ENCODE measurements at places on chromosomes 5 and 9.

DNA sequence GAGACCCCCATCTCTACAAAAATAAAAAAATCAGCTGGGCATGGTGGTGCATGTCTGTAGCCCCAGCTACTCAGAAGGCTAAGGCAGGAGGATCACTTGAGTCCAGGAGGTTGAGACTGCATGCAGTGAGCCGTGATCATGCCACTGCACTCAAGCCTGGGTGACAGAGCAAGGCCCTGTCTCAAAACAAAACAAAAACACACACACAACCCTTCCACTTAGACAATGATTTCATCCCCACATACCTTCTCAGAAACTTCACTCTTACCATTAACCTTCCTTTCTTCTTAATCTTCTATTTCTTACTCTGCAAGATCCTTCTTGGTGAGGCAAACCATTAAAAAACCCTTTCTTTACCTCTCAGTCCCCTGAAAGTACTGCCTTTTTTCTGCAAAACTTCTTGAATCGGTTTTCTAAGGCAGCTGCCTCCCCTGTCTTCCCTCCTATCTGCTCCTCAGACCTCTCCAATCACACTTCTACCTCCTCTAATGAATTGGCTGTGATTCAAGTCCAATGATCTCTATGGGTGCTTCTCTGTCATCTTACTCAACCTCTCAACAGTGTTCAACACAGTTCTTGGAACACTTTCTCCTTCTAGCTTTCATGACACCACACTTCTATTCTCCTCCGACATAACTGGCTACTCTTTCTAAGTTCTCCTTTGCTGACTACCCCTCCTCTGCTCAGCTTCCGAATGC is 47.3 kb downstream of the PFDN1 start:
- DNase-seq, result no peak

DNA sequence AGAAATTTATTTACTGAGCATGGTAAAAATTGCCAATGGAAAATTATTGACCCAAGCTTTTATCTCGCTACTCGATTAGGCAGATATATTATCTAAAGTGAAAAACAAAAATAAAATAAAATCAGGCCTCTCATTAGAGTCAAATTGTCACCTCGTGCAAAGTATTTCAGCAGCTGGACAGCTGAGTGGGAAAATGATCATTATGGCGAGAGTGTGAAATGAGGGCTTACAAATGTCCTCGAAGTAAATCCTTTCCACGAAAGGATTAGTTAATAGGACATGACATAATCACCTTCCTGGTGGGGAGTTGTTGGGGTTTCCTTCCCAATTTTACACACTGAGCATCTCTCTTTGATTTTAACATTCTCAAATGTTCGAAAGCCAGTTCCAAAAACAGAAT is 5.4 kb upstream of the DPYSL3 start:
- DNase-seq, result no peak

- no peak for DNase-seq
Measured at GRCh38 chr9:87748881-87749280, 23.0 kb downstream of the CTSL start.

- DNase-seq, result peak; percentile 85
Measured at GRCh38 chr9:77764894-77765780, 117.0 kb upstream of the GNA14 start.

- DNase-seq, result no peak
Measured at GRCh38 chr5:76700571-76700970, 15.4 kb upstream of the F2R start.

DNA sequence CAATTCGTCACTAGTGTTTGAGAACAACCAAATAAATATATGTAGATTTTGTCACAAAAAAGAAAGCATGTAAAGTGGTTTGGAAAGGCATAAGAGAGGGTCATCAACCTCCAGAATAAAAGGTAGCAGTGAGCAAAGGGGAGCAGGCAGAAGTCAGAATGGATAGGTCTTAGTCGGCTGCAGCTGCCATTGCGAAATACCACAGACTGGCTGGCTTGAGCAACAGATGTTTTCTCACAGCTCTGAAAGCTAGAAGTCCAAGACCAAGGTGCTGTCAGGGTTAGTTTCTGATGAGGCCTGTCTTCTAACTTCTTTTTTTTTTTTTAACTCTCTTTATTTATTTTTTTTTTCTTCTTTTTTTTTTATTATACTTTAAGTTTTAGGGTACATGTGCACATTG is 208.1 kb upstream of the PIK3R1 start:
- peak; percentile 90 for DNase-seq

- no peak for DNase-seq
Measured at GRCh38 chr5:152855441-152855840, 450.4 kb upstream of the NMUR2 start.

- no peak for DNase-seq
Measured at GRCh38 chr5:171609806-171610452, 175.7 kb upstream of the SMIM23 start.

- DNase-seq, result peak; percentile 48
Measured at GRCh38 chr5:82359272-82359671, 81.1 kb upstream of the RPS23 start.

- DNase-seq, result no peak
Measured at GRCh38 chr9:22383718-22384117, 62.9 kb upstream of the DMRTA1 start.

- DNase-seq, result no peak
Measured at GRCh38 chr5:40402007-40402364, 277.7 kb upstream of the PTGER4 start.

DNA sequence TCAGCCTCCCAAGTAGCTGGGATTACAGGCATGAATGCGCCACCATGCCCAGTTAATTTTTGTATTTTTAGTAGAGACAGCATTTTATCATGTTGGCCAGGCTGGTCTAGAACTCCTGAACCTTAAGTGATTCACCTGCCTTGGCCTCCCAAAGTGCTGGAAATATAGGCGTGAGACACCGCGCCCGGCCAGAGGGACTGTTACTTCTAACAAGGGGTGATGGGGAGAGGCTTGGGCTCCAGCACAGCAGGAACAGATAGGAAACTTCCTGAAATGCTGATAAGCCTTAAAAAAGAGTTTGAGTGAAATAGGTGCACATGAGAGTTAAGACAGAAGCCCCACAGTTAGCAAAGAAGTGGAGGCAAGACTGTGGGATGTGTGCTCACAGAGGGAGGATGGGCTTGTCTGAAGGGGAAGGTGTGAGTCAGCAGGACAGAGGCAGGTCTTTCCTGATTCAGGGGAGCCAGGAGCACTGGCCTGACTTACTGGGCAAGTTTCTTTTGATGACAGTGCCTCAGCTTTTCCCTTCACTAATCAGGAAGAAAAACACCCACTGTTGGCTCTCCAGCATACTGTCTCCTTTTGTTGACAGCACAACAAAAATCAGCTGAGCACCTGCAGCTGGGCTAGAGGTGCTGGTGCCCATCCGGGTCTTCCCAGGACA is 68.4 kb downstream of the RAD23B start:
- no peak for DNase-seq

DNA sequence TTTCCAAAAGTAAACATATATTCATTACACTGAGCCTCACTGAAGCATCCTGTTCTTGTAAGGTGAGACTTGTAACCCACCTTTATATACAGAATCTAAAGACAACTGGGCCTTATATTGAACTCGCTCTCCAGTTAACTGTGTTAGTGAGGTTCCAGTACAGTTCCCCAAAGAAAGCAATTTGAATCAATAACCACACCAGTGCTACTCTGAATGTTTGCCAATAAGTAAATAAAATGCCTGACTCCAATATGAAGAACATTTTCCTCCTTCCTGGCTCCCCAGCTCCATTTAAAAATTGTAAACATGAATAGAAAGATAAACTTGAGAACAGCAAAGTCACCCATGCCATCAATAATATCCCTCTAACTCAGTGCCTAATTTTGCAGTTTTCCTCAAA is 50.1 kb downstream of the FBXW11 start:
- DNase-seq, result no peak

DNA sequence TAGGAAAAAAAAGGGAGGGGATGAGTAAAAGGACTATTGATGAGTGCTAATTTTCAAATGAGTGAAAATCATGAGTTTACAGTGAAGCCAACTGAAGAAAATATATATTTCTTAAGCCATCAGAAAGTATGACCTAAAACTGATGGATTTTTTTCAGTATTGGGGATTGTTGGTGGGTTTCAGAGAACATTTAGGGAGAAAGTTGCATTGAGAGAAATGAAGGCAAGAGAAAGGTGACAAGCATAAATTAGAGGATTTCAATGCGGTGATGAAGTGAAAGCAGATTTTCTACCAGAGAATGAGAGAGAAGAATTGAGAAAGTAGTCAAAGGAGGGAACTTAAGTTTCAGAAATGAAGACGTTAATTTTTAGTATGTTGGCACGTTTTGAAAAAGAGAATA is 8.5 kb upstream of the SNX24 start:
- no peak for DNase-seq

- no peak for DNase-seq
Measured at GRCh38 chr9:7690014-7690413, 109.6 kb downstream of the DMAC1 start.

- no peak for DNase-seq
Measured at GRCh38 chr5:169964246-169964645, 16.0 kb downstream of the INSYN2B start.

DNA sequence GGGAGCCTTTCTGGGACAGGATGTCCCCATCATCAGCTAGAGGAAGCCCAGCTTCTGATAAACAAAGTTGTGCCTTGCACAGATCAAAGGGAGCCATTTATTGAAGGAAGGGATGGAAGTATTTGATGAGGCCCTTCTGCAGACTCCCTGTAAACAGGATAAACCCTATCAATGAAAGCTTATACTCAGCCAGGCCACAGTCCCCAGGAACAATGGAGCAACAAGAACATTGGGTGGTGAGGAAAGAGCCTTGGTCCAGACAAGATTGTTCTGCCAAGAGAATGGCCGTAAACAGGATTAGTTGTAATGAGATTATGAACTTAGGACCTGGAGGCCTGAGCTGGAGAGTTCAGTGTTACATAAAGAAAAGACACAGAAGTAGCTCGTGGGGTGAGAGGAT is 40.5 kb upstream of the LIFR start:
- no peak for DNase-seq

GRCh38 chr5:31412324-31412723 is 119.6 kb downstream of the DROSHA start:
- peak; percentile 27 for DNase-seq

DNA sequence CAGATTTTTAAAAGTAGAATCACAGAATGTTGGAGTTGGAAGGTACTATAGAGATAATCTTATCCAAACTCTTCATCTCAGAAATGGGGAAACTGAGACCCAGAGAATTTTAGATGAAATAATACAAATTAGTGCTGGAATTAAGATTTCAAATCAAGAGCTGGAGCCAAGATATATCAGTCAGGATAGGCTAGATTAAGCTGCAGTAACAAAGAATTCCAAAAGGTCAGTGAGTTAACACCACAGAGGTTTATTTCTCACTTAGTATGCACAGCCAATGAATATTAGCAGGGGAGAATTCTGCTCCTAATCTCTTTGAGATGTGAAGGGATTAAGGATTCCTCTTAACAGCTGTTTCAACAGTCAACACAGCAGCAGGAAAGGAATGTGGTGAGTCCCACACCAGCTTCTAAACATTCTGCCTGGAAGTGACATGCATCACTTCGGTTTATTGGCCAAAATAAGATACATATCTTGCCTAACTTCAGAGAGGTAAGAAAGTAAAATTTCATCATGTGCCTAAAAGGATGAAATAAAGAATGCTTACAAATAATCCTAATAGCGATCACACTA is 136.8 kb downstream of the FRMD3 start:
- no peak for DNase-seq

DNA sequence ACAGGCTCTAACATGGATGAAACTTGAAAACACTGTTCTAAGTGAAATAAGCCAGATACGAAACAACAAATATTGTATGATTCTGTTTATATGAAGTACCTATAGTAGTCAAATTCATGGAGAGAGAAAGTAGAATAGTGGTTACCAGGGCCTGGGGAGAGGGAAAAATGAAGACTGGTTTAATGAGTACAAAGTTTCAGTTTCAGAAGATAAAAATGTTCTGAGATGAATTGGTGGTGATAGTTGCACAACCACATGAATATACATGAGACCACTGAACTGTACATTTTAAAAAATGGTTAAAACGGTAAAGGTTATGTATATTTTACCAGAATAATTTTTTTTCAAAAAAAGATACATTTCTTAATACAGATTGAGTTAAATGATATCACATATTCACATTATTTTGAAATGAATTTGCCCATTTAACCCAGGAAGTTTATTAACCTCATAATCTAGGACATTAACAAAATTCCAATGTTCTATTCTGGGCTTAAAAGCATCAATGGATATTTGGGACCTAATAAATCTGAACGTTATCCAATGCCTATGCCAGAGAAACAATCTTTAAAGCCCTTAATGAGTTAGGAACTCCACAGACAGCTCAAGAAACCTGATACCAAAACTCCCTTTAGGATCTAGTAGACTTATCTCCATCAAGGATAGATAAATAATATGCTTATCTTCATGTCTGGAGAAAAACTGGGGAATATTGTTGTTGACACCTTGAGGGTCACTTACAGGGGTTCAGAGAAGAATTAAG is 521.3 kb downstream of the EFNA5 start:
- DNase-seq, result no peak

GRCh38 chr5:65268525-65268924 is 213.2 kb downstream of the ADAMTS6 start:
- no peak for DNase-seq

- no peak for DNase-seq
Measured at GRCh38 chr5:155144956-155145355, 131.4 kb downstream of the KIF4B start.

DNA sequence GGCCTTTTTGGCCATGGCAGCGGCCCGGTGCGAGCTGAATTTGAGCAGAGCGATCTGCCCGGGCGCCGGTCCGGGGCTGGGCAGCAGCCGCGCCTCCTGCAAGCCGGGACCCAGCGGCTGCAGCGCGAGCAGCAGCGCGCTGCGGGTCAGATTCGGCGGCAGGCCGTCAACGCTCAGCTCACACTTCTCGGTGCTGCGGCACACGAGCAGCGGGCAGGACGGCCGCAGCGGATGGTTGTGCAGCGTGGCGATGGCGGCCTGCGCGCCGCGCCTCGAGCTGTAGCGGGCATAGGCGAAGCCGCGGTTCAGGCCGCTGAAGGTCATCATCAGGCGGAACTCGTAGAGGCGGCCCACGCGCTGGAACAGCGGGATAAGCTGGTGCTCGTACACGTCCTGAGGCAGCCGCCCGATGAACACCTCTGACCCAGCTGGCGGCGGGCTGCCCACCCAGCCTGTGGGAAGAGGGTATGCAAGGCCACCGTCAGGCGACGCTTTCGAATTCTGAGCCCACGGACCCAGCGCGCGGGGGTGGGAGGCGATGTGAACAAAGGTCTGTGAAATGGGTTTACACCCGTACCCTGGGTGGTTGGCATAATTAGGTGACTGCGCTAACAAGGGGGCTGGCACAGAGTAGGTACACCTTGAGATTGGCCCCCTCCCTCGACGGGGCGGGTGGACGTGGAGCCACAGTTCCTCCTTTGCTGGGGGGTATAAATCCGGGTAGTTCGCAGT is 755 bp downstream of the DND1 start:
- peak; percentile 18 for DNase-seq

- no peak for DNase-seq
Measured at GRCh38 chr9:98801561-98801960, 5.2 kb upstream of the ANKS6 start.

DNA sequence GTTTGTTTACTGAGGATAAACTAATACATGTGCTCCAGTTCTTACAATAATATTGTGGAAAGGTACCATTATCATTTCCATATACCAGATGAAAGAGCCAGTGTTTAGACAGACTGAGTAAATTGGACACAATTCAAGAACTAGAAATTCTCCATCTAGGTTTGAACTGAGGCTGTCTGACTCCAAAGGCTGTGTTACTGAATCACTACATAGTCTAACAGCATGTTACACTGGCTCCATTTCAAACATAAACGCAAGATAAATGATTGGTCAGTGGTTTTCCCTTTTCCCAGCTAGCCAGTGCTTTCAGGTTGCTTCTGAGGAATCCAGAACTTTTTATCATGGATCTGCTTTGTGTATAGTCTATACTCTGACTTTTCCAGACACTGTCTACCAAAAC is 8.1 kb downstream of the SPDL1 start:
- DNase-seq, result peak; percentile 36

- no peak for DNase-seq
Measured at GRCh38 chr5:179113143-179113530, 53.0 kb downstream of the ZNF354C start.
